Osteoblast (primary cell): ENCODE measurements at places on chromosomes 12 and 14.

DNA sequence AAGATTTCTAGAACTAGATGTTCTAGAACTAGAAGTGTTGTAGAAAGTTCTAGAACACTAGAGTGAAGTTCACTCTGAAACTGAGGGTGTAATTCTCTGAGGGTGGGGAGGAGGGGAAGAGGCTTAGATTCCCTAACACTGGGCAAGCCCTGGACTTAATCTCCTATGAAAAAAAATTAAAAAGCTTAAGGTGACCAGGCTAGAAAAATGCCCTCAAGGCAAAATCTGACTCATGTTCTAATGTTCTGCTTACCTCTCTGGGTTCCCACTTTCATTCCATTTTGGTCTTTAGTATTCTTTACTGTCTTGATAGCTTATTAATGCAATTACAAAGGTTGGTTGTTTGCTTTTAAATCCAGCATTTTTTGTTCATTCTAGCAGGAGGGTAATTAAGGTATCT, 101.5 kb downstream of the KICS2 start:
- no peak for DNase-seq

DNA sequence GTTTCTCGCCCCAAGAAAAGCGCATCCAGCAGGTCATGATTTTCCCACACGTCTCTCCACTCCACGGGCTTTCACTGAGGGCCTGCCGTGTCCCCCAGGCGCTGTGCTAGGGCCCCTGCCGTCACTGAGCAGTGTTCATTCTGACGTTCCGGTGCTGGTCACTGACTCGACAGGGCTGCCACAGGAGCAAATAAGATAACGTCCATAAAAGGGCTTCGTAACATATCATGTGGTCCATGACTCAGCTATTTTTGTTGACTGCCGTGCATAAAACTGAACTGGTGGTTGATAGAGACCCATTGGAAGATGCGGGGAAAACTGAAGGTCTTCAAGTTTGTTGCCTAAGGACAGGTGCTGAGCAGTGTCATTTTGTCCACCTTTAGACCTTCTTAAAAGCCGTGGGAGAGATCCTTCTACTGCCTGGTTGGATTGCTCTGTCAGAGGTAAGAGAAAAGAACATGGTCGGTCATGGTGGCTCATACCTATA, 46.3 kb downstream of the ADGRD1 start:
- peak; percentile 34 for DNase-seq

- no peak for DNase-seq
Observed at GRCh38 chr12:3421191-3421978, 69.6 kb upstream of the PRMT8 start.

DNA sequence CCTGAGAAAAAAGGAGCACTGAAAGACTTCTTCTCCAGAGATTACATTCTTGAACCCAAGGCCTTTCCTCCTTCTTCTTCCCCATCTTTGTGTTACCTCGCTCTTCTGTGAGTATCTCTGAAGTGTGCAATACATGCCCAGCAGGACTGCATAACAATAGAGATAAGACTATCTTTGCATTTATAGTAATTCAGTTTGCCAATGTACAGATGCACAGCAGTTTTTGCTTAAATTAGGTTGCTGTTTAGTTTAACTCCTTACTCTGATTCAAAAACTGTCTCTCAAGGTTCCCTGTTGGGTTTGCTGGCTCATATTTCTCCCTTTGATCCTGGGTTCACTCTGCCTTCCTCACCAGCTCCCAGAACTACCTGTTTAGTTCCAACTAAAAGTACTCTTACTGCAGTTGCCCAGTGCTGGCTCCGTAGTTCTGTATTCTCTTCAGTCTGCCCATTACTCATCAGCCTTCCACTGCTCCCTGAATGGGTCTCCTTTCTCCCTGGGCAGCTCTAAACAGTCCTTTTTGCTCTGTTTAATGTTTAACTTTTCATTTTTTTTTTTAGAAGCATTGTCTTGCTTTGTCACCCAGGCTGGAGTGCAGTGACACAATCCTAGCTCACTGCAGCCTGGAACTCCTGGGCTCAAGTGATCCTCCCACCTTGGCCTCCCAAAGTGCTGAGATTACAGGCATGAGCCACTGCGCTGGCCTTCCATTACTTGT, 180.6 kb upstream of the CAND1 start:
- no peak for DNase-seq

GRCh38 chr14:102516531-102517391, 7.2 kb upstream of the ANKRD9 start:
- peak; percentile 99 for DNase-seq

GRCh38 chr12:108884116-108885012, 4.5 kb downstream of the DAO start:
- peak; percentile 87 for DNase-seq

GRCh38 chr12:356276-356988, 32.7 kb downstream of the KDM5A start:
- DNase-seq = no peak

- no peak for DNase-seq
Observed at GRCh38 chr12:89663577-89664357, 44.9 kb downstream of the ATP2B1 start.

- peak; percentile 14 for DNase-seq
Observed at GRCh38 chr14:69676723-69677122, 65.3 kb downstream of the SUSD6 start.
